Esophagus squamous epithelium (tissue), 5 donors: ENCODE measurements at places on chromosomes 11 and 22.

- no peak for DNase-seq
These were observed 41.3 kb upstream of the ETS1 start for GRCh38 chr11:128628686-128629085.

GRCh38 chr22:17945156-17945887 is 79.0 kb downstream of the MICAL3 start:
- DNase-seq = no peak

DNA sequence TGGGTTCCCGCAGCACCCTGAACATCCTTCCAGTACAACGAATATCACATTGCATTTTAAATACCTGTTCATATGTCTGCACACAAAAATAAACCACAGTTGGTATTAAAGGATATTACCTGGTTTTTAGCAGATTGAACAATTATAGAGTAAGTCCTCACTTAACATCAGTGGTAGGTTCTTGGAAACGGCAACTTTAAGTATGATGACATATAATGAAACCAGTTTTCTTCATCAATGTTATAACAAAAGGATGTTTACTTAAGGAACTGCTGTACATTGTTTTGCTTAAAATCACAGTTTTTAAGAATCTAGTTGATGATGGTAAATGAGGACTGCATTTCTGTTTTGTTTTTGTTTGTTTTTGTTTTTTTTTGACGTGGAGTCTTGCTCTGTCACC is 28.0 kb downstream of the TRIM66 start:
- DNase-seq = no peak

DNA sequence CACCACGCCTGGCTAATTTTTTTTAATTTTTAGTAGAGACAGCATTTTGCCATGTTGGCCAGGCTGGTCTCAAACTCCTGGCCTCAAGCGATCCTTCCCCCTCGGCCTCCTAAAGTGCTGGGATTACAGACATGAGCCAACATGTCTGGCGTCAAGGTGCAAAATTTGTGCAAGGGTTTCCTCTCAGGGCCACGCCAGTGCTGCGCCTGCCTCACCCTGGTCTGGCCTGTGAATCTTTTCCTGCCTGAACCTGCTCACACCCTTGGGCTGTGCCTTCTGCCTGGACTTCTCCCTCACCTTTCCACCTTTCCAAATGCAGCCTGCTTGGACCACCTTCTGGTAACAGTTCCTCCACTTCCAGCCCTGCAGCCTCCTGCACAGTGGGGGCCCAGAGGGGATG is 43.4 kb downstream of the MCM5 start:
- no peak for DNase-seq

GRCh38 chr11:121443688-121444275 is 8.3 kb upstream of the SORL1 start:
- DNase-seq = no peak
